Colonic mucosa (tissue), 4 donors: ENCODE measurements at places on chromosomes 7 and 10. TPM values are rescaled to one million over a fixed set of nuclear protein-coding genes. Genes with fewer than 3 reads are reported as not detected.
A peak's percentile ranks its signal among the peaks of the same experiment; 100 is the strongest.

DNA sequence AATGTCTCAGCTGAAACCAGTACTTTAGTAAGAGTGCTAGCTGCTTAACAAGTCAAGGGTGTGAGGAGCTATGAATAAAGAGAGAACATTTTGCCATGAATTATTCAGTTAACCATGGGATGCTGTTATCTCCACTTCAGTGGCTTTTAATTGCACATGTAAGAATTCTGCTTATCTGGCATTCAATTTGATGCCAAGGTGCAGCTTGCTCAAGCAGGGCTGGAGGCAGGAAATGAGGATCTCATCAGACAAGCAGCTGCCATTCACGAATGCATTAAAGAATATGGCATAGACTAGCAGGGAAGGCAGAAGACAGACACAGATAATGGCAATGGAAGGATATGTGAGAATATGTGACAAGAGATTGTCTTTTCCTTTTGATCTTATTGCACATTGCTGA lies 697.8 kb downstream of the NRG3 start:
- DNase-seq, result no peak

DNA sequence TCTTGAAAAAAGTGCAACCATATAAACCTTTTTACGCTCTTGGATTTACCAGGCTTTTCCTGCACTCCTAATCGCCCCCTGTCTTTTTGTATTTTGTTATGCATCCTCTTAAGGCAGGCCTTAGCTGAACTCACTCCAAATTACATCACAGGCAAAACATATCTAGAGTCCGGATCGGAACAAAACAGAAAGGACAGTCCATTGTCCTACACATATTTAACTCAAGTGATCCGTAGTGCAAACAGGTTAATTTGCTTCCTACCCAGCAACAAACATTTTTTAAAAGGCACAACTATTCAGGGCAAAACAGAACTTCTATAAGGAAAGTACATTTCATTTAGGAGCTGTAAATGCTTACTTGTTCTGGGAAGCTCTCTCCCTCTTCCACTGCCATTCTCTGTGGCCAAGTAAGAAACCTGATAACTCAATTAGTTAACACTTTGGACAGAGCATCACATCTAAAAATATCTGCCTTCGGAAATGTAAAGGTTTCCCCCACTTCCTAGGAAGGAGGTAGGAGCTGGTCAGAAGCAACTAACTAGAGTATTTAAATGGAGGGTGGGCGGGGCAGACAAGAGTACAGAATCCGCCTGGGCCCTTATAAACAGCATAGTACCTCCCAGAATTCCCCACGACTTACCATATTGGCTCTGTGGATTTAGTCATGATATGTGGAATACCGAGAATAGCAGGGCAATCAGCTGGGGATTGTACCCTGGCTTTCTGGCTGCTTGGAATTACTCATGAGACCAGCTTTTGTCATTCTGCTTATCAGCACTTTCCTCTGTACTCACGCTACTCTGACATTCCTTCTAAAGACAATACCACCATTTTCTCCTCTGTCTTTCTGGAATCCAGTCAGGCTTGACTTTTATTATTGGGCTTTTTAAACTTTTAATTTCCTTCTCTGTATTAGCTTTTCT lies 89.5 kb downstream of the ANK3 start:
- DNase-seq, result no peak

DNA sequence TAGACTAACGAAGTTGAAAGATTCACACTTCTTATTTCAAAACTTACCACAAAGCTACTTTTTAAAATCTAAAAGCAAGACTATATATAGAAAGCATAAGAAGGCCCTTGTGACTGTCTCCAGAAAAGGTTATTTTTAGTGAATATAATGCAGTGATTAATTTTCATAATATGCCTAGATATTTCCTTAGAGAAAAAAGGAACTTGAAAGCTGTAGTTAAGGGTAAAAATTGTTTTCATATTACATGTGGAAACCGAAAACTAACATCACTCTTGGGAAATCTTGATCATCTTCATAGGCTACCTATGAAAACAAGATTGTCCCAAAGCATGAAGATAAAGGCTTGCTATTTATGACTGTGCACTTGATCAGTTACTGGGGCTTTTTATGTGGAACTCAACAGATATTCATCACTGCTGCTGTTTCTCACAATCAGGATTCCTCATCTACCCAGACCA lies 223.2 kb downstream of the SH2D4B start:
- no peak for DNase-seq

- no peak for DNase-seq
Observed at GRCh38 chr7:88347517-88347916, 40.8 kb upstream of the STEAP4 start.

- no peak for DNase-seq
Observed at GRCh38 chr7:132964876-132965275, 117.0 kb downstream of the CHCHD3 start.

GRCh38 chr10:126770809-126771208 lies 100.3 kb upstream of the C10orf90 start:
- DNase-seq, result no peak

GRCh38 chr10:70634011-70634410 lies 31.5 kb upstream of the PRF1 start:
- DNase-seq, result no peak

GRCh38 chr7:506921-507622 lies 12.6 kb downstream of the PDGFA start:
- no peak for DNase-seq

DNA sequence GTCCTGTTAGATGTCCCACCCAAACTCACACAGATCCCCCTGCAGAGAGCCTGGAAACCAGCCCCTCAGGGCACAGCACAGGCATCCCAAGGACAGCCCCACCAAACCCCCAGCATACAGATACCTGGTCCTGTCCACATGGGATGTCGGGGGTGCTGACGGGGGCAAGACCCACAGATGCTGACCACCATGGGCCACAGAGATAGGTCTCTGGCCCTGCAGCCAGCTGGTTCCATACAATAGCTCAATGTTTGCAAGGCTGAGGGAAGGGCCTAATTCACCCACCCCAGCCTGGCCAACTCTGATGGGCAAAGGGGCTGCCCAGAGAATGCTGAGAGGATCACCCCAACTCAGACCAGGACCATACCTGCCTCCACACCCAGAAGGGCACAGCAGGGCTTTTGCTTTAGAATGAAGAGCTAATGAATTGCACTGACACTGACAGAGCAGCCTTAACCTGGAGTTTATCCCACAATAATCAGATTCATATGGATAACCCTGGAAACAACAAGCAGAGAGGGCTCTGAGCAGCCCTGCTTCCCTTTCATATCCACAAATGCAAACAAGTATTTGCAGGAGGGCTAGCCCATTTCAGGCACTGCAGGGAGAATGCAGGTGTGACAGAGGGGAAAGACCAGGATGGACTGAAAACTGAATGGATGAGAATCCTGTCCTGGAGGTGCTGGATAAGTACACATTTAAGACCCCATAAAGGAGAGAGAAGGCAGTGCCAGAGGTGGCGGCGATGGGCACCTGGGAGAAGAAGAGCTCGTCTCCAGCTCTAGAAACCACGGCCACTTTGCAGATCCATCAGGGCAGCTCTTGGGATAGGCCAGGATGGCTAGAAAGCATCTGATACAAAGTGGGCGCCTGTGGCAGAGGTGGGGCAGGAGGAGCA lies 126.7 kb downstream of the TNS3 start:
- DNase-seq, result no peak

- peak; percentile 57 for DNase-seq
Observed at GRCh38 chr7:93147363-93147762, 822 bp downstream of the SAMD9L start.

- no peak for DNase-seq
Observed at GRCh38 chr10:72069751-72070526, 18.4 kb downstream of the SPOCK2 start.

DNA sequence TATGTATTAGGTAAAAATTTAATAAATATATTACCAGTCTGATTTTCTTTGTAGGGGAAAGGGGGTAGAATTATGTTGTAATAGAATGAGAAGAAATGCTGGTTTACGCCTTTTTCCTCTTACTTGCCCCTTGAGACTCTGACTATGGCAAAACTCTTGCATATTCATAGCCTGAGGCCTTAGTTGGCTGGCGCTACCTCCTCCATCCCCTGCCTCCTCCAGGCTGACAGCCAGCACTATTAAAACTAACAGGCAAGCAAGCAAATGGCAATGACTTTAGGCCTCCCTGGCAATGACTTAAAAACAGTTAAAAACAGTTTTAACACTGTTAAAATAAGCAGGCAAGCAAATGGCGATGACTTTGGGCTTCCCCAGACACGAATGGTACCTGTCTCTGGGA lies 14.4 kb downstream of the PKD2L1 start:
- no peak for DNase-seq

DNA sequence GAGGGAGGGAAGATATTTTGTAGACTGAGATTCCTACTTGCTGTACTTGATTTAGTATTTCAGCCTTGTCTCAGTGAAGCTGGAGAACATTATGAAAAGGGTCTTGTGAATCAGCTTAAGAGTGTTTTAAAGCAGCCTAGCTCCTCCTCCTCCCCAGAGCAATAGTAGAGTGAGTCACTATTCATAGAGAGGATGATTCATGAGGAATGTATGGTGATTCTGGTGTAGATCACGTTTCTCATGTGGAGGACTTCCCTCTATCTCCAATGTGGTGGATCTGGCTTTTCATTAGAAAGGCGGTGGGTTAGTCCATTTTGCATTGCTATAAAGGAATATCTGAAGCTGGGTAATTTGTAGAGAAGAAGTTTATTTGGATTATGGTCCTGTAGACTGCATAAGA lies 340.1 kb upstream of the CHRM2 start:
- DNase-seq, result no peak

GRCh38 chr10:71085689-71086438 lies 126.5 kb upstream of the UNC5B start:
- DNase-seq, result peak; percentile 7

DNA sequence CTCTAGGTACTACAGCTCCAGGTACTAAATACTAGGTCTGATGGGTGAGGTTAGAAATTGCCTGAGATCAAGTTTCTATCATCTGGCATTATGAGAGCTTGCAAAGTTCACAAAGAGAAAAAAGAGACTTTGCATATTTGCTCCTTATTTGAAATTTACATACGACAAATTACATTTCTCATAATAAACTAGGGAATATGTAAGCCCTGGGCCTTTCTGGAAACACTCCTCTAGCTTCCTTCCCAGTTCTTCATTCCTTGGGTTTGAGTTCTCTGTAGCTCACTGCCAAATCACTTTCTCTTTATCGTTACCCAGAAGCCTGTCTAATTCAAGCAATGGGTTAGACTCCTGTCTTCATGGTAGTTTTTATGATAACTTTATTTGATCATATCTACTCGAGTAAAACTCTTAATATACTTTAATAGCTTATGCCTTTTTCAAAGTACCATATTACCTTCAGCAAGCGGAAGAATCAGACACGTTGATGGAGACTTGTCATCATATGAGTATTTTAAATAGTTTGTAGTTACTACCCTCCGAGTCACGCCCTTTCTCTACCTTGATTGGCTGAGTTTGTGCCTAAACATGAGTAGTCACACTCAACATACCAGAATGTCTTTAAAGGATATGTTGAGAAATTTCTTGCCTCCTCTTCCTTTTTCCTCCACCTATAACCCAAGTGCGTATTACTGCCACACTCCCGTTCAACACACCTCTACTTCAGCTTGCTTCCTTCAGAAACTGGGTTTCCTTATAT lies 150.5 kb downstream of the DKK1 start:
- DNase-seq, result no peak

- peak; percentile 83 for DNase-seq
Observed at GRCh38 chr7:101602484-101603241, 26.4 kb downstream of the MYL10 start.

GRCh38 chr7:151299530-151299929 lies 42.1 kb upstream of the NUB1 start:
- DNase-seq, result no peak

- no peak for DNase-seq
Observed at GRCh38 chr10:131006458-131007256, 304.9 kb downstream of the TCERG1L start.

GRCh38 chr10:108612485-108612884 lies 1310.8 kb downstream of the XPNPEP1 start:
- no peak for DNase-seq

DNA sequence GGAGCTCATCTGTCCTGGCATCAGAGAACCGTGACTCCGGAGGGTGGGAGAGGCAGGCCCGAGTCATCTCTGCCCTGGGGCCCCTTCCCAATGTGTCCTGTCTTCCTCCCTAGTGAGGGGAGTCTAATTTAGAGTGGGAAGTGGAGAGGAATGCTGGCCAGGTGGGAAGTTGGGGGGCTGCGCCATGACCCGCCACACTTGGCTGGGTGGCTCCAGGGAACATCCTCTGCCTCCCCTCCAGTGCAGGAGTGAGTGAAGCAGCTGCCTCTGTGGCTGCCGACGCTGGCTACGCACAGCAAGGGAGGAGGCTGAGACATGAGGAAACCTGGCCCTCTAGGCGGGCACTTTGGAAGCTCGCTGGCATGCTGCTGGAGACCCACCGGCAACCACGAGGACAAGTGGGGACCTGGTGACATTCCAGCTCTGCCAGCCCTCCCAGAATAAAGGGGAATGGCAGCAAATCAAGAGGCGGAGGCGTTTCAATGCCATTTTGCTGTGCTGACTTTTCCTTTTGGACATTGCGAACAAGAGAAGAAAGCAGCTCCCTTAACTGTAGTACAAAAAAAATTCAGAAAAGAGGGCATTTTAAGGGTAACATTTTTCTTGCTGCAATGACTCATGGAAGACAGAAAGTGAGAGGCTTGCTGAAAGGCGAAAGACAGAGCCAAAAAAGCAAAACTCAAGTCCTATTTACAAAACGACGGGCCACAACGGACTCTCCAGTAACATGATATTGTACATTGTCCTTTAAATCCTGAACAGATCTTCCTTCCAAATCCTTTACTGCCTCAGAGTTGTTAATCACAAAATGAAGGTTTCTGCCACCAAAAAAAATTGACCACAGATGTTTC lies 121.2 kb upstream of the PITRM1 start:
- DNase-seq, result no peak

- no peak for DNase-seq
Observed at GRCh38 chr10:132265890-132266496, 41.8 kb downstream of the STK32C start.

GRCh38 chr10:29737074-29737593 lies 102.4 kb upstream of the SVIL start:
- DNase-seq, result no peak

- DNase-seq, result no peak
Observed at GRCh38 chr7:157177333-157177982, 38.7 kb downstream of the UBE3C start.

Gene SLC26A3
- 1,169 TPM for total RNA-seq

Gene CBLL1
- total RNA-seq, result 21.5 TPM

Gene GLCCI1
- 8.3 TPM for total RNA-seq

Gene PRSS2
- 105 TPM for total RNA-seq

Gene TMEM236
- total RNA-seq, result 16.6 TPM

Gene NRF1
- 15.7 TPM for total RNA-seq

Gene ATOH7
- 0.53 TPM for total RNA-seq

Gene ANKRD61
- not detected for total RNA-seq

Gene TNPO3
- total RNA-seq, result 36.8 TPM

Gene NAT16
- total RNA-seq, result not detected

Gene GPR146
- total RNA-seq, result 9.0 TPM
